ENCODE measurements at places on chromosomes 1 and 21. TPM values are rescaled to one million over a fixed set of nuclear protein-coding genes. Genes with fewer than 3 reads are reported as not detected.

DEPDC1 gene
- 2.1 TPM for total RNA-seq

OR2AK2 gene
- not detected for total RNA-seq

GRCh38 chr1:245091171-245091621, 63.6 kb upstream of the KIF26B start:
- DNase-seq = no peak

DNA sequence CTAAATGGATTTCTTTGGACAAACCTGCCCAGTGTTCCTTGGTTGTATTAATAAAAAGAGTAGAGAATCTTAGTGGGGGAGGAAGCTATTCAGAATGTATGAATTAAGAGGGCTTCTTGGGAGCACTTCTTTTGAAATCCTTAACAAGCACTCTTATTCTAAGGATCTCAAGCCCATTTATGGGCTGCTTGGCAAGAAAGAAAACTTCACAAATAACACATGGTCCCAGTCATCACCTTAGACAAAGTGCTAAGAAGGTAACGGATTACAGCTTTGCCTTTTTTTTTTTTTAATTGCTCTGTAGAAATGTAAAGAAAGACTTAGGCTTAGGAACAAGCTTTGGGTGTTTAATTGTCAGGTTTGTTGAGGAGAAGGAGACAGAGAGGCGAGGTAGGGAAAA, 76.6 kb upstream of the IPO9 start:
- no peak for DNase-seq

COL24A1 gene
- under 0.01 TPM for total RNA-seq

DNA sequence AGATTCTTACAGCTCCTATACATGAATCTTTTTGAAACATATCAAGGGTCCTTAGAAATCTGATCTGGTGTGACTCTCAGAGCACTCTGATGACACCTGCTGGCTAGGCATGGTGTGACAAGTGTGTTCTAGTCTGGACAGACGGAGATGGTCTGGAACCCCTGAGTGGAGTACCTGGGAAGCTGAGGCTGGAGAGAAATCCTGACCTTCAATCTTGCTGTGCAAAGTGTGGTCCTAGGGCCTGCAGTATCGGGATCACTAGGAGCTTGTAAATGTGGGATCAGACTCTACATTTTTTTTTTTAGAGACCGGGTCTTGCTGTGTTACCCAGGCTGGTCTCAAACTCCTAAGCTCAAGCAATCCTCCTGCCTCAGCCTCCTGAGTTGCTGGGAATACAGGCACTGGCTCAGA, 78.6 kb upstream of the SOD1 start:
- peak; percentile 47 for DNase-seq

GRCh38 chr1:24914226-24915069, 15.6 kb downstream of the RUNX3 start:
- DNase-seq = no peak

GRCh38 chr1:28965271-28965870, 51.0 kb downstream of the EPB41 start:
- no peak for DNase-seq

GRCh38 chr1:44347280-44347679, 7.8 kb downstream of the ERI3 start:
- no peak for DNase-seq

DNA sequence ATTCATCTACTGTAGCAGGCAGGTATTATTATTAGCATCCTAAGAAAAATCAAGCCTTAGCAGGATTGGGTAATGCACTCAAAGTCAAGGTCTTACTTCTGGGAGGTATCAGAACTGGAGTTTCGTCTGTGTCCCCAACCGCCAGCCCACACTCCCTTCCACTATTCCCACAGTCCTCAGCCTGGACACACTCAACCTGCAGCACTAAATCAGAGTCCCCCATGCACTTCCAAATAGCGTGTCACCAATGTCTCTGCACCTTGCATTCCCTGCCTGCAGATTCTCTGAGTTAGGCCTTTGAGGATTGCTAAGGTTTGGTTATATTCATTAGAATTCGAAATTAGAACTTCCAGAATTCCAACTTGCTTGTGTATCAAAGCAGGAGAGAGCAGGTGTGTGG, 3.9 kb downstream of the LYPD8 start:
- DNase-seq = no peak
